T-helper 17 cell (primary cell): ENCODE measurements at places on chromosomes 5 and 9. TPM values are rescaled to one million over a fixed set of nuclear protein-coding genes. Genes with fewer than 3 reads are reported as not detected.
A peak's percentile ranks its signal among the peaks of the same experiment; 100 is the strongest.

- H3K36me3 ChIP-seq, result no peaks in the 10 kb centered on the region
- H3K27me3 ChIP-seq, result peaks cover 10% of the 10 kb centered on the region
These were observed 45.6 kb downstream of the LIX1 start for GRCh38 chr5:97096846-97097245.

DNA sequence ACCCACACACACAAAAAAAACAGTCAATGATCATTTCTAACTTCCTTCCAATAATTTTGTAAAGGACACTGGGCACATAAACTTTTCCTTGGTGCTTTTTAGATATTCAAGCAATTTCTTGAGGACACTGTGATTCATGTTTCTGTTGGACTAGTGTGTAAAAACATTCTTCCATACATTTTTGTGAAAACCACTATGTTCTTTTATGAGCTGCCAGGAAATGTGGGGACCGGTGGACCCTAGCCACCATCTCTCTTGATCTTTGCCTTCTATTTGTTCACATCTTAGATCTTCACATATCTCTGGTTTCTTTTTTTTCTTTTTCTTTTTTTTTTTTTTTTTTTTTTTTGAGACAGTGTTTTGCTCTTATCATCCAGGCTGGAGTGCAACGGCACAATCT lies 287.4 kb downstream of the GLIS3 start:
- H3K4me3 ChIP-seq, result no peak overlapping the region
- H3K4me1 ChIP-seq, result peaks cover 2% of the 10 kb centered on the region

- H3K4me1 ChIP-seq, result peaks cover 4% of the 10 kb centered on the region
- no peak for DNase-seq
- peaks cover 11% of the 10 kb centered on the region for H3K27me3 ChIP-seq
- no peaks in the 10 kb centered on the region for H3K36me3 ChIP-seq
- no peak overlapping the region for H3K4me3 ChIP-seq
- H3K27ac ChIP-seq, result no peak overlapping the region
These were observed 124.0 kb upstream of the DAP start for GRCh38 chr5:10885026-10885425.

DNA sequence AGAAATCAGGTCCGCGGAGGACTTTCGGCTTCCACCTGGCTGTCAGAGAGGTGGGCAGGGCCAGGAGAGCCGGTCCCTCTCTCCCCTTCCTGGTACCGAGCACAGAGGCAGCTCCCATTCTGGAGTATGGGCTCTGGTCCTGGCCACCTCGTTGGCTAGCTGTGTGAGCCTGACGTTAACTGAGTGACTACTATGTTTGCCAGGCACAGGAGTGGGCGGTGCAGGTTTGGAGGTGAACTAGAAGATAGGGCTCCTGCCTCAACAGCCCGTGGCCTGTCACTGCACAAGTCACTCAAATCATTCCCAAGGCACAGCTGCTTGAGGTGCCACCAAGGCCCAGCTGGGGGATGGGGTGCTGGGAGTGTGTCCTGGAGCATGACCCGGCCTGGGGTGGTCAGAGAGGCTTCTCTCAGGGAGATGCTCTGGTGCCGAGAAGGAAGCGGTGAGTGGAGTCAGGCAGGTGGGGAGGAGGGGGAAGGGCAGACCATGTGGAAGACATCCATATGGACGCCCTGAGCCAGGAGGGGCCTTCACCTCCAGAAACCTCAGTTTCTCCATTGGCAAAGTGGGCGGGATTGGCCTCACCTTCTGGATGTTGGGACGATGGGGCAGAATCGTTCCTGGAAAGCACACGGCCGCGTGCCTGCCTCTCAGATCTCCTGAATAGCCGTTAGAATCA lies 39.5 kb downstream of the NCS1 start:
- H3K4me3 ChIP-seq, result no peak overlapping the region
- DNase-seq, result no peak
- peaks cover 16% of the 10 kb centered on the region for H3K27me3 ChIP-seq
- H3K27ac ChIP-seq, result no peak overlapping the region
- no peaks in the 10 kb centered on the region for H3K4me1 ChIP-seq

GRCh38 chr5:133758641-133759040 lies 146.3 kb upstream of the FSTL4 start:
- peaks cover 2% of the 10 kb centered on the region for H3K4me1 ChIP-seq
- H3K27me3 ChIP-seq, result peaks cover 36% of the 10 kb centered on the region
- H3K4me3 ChIP-seq, result no peak overlapping the region
- no peaks in the 10 kb centered on the region for H3K36me3 ChIP-seq

GRCh38 chr5:39217365-39218281 lies 1.7 kb downstream of the FYB1 start:
- H3K27me3 ChIP-seq, result no peaks in the 10 kb centered on the region
- H3K27ac ChIP-seq, result peak overlapping the region; percentile 100
- DNase-seq, result peak; percentile 67
- H3K4me1 ChIP-seq, result peaks cover 47% of the 10 kb centered on the region
- H3K36me3 ChIP-seq, result no peaks in the 10 kb centered on the region
- peak overlapping the region; percentile 91 for H3K4me3 ChIP-seq

GRCh38 chr5:112794410-112794809 lies 56.7 kb downstream of the APC start:
- H3K4me3 ChIP-seq, result no peak overlapping the region
- H3K27ac ChIP-seq, result no peak overlapping the region
- no peak for DNase-seq

DNA sequence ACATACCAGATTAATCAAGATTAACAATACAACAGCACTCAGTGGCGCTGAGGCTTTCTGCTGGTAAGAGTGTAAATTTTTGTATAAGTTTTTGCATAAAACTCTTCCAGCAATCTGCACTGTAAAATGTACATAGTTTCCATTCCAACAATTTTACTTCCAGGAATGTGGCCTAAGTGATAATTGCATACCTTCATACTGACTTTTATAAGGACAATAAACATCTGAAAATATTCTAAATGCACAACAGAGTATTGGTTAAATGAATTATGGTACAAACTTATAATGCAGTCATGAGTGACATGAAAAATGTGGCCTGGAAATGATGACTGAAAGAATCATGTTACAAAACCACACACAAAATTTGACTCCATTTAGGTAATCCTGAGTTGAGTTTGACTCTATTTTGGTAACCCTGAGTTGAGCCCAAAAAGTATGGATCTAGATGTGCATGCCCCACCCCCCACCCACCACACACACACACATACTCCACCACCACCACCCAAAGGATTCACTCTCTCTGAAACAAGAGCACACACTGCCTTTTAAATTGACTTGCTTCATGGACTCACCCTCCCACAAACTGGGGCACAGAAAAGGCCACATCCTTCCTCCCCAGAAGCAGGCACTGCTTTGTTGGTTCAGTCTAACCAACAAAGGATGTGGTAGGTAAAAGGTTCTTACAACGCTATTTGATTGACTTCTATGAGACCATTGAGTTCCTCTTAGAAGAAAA lies 137.6 kb downstream of the SUSD1 start:
- H3K36me3 ChIP-seq, result peaks cover 2% of the 10 kb centered on the region
- H3K4me3 ChIP-seq, result peak overlapping the region; percentile 57
- no peaks in the 10 kb centered on the region for H3K27me3 ChIP-seq
- DNase-seq, result peak; percentile 48

DNA sequence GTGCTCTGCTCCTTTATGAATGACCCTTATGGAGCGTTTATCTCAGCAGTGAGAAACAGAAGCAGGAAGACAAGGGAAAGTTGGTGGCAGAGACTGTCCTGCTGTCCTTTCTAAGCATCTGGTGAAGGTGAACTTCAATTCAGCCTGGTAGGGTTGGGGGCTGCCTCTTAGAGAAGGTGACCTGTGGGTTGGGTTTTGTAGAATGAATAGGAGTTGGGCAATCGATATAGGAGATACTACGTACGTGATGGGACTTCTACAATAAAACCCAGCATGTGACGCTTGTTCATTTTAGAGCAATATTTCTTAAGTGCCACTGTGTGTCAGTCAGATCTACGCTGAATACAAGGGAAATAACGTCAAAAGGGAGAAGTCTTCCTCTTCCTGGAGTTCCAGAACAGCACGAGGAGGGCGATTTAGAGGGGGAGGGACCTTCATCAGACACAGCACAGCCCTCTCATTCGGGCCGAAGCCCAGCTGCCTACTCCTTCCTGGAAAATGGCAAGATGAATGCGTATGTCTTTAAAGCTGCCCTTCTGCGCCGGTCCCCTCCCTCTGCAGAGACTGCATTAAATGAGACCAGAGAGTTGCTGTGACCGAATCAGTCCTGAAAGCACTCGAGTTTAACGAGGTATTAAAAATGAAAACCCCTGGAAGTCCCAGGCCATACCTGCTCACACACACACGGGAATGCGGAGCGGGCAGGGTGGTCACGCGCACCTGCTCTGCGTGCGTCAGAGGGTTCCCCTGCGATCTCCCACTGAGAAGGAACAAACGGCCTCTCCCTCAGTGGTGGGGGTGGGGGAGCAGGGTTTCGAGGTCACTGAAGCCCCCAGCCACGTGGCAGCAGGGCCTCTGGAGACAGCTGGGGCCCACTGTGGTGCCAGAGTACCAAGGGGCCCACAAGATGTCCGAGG lies 85.3 kb upstream of the SARDH start:
- DNase-seq, result no peak
- H3K36me3 ChIP-seq, result no peaks in the 10 kb centered on the region
- no peak overlapping the region for H3K27ac ChIP-seq
- no peaks in the 10 kb centered on the region for H3K27me3 ChIP-seq
- no peak overlapping the region for H3K4me3 ChIP-seq

DNA sequence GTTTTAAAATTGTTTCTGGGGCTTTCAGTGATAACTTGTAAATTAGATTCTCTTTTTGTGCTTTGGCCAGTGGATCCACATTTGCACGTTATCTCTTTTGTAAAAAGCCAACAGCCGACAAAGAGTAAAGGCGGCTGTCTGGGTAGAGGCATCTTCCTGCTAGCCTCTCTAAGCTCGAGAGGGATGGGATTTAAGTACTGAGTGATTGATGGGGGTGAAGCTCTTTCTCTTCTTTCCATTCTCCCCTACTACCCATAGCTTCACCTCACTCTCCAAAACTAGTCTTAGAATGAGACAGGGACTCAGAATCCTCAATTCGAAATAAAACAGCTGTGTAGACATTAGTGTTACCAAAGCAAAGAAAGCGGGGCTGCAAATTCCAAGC lies 3.4 kb downstream of the PBX3 start:
- peaks cover 20% of the 10 kb centered on the region for H3K4me1 ChIP-seq
- H3K27me3 ChIP-seq, result no peaks in the 10 kb centered on the region
- DNase-seq, result no peak

SLCO6A1 gene
- total RNA-seq, result not detected
